ENCODE measurements at places on chromosomes 11 and 22.

GRCh38 chr22:23684561-23685031, 6.2 kb upstream of the RGL4 start:
- DNase-seq = peak; percentile 81

GRCh38 chr11:330694-331357, 10.2 kb upstream of the IFITM3 start:
- DNase-seq = no peak

- no peak for DNase-seq
These were observed 1126.7 kb upstream of the CCDC90B start for GRCh38 chr11:84412862-84413261.

GRCh38 chr11:128498721-128499245, 88.6 kb downstream of the ETS1 start:
- no peak for DNase-seq

GRCh38 chr11:19027829-19028595, 32.5 kb downstream of the MRGPRX2 start:
- DNase-seq = peak; percentile 75

GRCh38 chr22:17960695-17961445, 63.5 kb downstream of the MICAL3 start:
- no peak for DNase-seq

DNA sequence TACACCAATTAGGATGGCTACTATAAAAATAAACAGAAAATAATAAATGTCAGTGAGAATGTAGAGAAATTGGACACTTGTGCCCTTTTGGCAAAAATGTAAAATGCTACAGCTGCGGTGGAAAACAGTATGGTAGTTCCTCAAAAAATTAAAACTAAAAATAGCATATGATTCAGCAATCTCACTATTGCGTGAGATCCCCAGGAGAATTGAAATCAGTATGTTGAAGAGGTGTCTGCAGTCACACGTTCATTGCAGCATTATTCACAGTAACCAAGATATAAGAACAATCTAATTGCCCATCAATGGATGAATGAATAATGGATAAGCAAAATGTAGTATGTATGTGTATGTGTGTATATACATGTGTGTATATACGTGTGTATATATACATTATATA, 6.8 kb downstream of the OR52N2 start:
- no peak for DNase-seq

DNA sequence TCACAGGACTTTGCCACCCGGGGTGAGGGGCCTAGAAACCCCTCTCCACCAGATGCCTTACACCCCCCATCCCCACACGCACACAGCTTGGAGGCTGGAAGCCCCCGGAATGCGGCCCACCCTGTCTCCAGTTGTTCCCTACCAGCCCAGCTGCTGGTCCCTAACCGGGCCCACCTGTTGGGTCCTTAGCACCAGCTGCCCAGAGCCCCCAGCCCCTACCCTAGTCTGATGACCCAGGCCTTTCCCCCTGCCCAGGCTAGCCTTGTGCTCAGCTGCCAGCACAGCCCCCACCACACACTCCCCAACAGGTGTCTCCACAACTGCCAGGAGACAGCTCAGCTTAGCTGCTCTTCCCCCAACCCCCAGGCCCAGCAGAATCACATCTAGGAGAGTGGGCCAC, 67.1 kb downstream of the CDKN1C start:
- no peak for DNase-seq

GRCh38 chr11:128392259-128392658, 195.1 kb downstream of the ETS1 start:
- no peak for DNase-seq

- peak; percentile 79 for DNase-seq
These were observed at the start of gene WT1 for GRCh38 chr11:32435511-32435941. Gene WT1 (minus strand): TSS chr11:32435539.

DNA sequence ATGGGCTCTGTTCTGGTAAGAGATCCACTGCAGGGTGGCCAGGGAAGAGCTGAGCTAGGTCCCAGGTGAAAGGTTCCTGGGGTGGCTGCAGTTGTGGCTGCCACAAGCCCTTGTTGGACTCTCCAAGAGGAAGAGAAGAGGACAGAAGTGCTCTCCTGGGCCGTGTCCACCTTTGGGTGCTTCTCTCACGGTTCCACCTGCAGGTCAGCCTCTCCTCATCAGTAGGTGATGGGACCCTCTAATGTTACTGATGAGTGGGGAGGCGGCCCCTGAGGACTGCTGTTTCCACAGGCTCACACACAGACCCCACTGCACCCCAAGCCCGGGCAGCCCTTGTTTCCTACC, 804.9 kb downstream of the BRD1 start:
- DNase-seq = no peak

DNA sequence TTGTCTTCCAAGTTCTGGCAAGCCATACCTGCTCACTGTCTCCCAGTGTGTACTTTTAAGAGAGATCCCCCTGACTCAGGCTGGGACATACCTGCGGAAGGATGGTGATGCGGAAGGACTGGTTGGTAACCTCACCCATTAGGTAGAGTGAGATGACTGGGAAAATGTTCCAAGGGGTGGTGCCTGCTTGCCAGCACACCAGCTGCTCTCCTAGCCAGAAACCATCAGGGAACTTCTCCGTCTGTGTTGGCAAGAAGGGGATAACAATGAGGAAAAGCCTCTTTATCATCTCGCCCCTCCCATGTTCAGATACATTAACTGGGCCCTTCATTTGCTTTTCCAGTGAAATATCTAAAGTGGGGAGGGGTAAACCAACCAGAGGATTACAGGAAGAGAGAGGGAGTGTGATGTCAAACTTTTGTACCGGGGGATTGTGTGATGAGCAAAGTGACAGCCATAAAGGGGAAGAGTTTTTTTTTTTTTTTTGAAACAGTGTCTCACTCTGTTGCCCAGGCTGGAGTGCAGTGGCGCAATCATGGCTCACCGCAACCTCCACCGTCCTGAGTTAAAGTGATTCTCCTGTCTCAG, at the start of gene BACE1-AS:
TSS of gene BACE1-AS (plus strand) at position 538 of the 588 bp plus-strand sequence.
- no peak for DNase-seq

- DNase-seq = no peak
These were observed 1.7 kb downstream of the PICALM start for GRCh38 chr11:86067009-86067850.

- DNase-seq = no peak
These were observed 126.8 kb downstream of the SWAP70 start for GRCh38 chr11:9790703-9791102.

DNA sequence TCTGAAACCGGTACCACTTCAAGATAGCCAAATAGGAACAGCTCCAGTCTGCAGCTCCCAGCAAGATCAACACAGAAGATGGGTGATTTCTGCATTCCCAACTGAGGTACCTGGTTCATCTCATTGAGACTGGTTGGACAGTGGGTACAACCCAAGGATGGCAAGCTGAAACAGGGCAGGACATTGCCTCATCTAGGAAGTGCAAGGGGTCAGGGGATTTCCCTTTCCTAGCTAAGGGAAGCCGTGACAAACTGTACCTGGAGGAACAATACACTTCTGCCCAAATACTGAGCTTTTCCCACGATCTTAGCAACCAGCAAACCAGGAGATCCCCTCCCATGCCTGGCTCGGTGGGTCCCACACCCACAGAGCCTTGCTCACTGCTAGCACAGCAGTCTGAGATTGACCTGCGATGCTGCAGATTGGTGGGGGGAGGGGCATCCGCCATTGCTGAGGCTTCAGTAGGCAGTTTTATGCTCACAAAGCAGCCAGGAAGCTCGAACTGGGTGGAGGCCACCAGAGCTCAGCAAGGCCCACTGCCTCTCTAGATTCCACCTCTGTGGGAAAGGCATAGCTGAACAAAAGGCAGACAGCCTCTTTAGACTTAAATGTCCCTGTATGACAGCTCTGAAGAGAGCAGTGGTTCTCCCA, 59.9 kb upstream of the C11orf58 start:
- DNase-seq = no peak

DNA sequence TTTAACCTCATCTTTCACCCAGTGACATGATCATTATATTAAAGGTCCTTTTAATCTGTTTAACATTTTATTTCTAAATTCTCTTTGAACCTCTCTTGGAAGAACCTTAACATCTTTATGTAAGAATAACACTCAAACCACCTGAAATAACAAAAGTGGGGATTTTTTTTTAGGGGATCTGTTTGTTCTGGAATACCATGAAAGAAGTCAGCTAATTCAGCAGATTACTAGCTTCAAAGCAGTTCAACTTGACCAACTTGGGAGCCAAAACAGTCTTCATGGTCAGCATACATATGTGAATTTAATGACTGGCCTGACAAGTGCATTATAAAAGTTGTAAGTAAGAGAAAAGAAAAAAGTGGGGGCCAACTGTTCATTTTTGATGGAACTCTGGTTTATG, 52.3 kb downstream of the CCDC34 start:
- no peak for DNase-seq

DNA sequence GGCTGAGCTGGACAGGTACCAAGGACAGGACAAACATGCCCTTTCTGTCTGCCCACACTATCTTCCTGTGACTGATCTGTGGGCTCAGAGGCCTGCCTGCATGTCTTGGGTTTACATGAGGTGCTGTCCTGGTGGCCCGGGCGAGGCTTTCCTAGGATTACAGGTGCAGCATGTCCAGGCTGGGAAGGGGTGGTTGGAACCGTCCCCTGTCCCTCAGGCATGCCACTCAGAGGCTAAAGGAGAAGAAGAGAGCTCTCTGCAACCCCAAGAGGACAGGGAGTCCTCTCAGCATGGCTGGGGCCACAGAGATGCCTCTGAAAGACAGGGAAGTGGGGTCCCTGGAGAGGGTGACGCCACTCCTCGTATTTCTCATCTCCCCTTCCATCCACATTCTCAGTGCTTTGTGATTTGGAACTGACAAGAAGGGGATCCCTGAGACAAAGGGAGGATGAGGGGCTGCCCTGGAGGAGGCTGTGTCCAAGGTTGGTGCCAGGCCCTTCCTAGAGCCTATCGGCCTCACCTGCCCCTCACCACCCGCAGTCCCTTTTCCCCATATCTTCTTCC, 64.6 kb upstream of the LMO1 start:
- DNase-seq = no peak

DNA sequence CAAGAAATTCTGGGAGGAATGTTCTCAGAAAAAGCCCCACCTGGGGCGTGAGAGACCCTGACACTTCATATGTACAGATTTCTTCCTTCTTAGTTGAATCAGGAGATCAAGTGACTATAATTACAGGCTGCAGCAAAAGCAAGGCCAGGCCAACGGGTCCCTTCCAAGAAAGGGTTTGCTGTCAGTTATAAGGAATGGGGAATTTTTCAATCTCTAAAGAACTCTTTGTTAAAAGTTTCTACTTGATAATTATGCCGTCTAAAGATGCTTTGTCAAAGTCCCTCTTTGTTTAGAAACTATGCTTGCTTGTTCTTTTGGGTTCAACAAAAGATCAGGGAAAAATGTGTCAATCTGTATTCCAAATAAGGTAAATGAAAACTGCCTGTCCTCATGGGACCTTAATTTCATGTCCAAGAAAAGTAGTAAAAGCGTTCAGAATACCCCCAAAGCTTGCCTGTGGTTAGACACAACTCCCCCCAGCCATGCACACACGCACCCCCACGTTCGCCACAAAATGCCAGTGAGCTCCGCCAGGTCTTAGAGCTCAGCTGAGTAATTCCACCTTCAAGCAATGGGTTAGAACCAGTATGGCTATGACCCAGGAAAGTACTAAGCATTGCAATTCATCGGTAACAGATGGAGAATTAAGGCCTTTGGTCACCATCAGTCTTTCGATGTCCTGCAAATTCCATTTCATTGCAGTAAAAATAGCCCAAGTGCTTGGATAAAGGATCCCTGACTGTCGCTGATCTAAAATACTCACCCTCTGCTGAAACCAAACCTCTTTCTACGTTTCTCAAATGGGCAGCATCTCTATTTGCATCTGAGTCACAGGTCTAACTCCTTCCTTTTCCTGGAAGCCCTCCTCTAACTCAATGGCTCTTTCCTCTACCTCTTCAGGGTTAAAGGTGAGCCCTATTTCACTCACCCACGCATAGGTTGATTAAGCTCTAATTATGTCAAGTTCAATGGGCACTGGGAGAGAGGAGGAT, 419.2 kb upstream of the SYN3 start:
- no peak for DNase-seq

All from amniotic epithelial cell (primary cell).